ENCODE measurements at places on chromosomes 4 and X.

DNA sequence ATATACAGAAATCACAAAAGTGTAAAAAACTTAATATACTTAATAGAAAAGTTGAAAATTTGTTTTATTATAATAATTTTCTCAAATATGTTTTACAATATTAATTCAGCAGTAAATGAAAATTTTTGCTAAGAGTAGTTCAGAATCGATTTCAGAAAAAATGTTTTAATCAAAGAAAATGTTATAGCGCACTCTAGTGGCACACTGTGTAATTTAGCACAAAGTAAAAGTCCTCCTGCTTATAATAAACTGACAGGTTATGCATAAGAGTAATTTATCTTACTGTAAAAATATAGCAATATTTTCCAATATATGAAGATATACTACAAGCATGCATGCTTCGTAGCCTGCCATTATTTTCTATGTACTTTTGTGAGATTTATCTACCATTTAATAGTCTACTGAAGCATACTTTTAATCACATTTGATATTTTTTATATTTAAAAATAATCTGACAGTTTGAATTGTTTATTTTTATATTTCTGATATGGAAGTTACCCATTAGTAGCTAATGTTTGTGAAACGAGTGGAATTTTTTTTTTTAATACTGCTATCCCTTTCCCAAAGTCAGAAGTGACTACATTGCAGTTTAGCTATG lies 217.9 kb upstream of the KLHL4 start:
- ATAC-seq, result no peak

- no peak for ATAC-seq
These were observed 47.6 kb upstream of the NEUROG2 start for GRCh38 chr4:112563431-112564200.

GRCh38 chr4:87278335-87278794 lies 44.3 kb downstream of the HSD17B13 start:
- no peak for ATAC-seq

GRCh38 chrX:16827225-16827624 lies 41.0 kb downstream of the TXLNG start:
- ATAC-seq, result no peak

DNA sequence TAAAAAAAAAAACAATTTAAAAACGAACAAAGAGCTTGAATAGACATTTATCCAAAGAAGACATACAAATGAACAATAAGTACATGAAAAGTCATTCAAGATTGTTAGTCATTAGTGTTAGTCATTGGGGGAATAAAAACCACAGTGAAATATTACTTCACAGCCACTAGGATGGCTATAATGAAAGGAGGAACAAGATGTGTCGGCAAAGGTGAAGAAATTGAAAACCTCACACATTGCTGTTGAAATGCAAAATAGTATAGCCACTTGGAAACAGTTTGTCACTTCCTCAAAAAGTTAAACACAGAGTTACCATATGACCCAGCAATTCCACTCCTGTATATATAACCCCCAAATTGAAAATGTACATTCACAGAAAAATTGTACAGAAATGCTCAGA lies 45.2 kb upstream of the SLC39A8 start:
- peak; percentile 89 for ATAC-seq

GRCh38 chrX:70032792-70033191 lies 16.9 kb downstream of the AWAT2 start:
- ATAC-seq, result no peak

DNA sequence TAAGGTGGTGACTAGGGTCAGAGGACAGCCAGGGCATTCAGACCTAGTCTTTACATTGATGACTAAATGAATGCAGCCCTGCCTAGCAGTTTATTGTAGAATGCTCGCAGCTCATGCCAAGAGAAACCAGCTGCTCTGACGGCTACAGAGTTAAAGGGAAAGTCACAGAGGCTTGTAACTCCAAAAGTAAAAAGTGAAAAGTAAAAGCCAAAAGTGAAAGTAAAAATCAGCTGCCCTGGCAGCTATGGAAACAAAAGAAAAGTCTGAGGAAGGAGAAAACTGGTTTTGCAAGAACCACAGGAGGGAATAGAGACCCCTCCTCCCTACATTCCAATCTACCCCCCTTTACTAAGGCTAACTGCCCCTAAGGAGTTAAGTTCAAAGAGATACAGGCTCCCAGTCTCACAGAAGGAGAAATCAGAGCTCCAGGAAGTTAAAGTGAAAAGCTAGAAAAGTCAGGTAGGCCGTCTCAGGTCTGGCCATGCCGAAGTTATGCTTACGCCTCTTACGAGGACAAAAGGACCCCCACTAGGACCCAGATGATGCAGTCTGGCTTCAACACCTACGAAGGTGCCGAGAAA lies 6.0 kb downstream of the GAGE10 start:
- no peak for ATAC-seq

GRCh38 chr4:10741961-10742699 lies 57.6 kb upstream of the CLNK start:
- no peak for ATAC-seq

DNA sequence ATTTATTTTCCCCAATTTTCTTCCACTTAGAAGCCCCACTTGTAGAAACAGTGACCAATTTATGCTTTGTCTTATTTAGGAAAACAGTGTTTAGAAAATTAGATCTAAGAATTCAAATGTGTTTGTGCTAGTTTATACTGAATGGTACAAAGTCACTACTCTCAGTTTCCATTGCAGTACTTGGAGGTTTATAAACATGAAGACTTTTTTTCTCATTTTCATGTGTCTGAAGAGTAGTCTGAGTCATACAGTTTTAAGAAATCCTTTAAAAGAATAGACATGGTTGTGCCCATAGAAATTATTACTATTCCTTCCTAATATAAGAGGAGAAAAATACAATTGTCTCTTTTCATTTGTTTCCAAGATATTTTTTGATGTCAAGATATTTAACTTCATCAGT lies 458.7 kb downstream of the NAF1 start:
- no peak for ATAC-seq

- ATAC-seq, result no peak
These were observed 373.3 kb downstream of the IDS start for GRCh38 chrX:149131774-149132173.

- peak; percentile 71 for ATAC-seq
These were observed 129.2 kb upstream of the TRIM2 start for GRCh38 chr4:153074936-153075630.

- ATAC-seq, result no peak
These were observed 952.9 kb downstream of the FAT4 start for GRCh38 chr4:126267689-126268088.

DNA sequence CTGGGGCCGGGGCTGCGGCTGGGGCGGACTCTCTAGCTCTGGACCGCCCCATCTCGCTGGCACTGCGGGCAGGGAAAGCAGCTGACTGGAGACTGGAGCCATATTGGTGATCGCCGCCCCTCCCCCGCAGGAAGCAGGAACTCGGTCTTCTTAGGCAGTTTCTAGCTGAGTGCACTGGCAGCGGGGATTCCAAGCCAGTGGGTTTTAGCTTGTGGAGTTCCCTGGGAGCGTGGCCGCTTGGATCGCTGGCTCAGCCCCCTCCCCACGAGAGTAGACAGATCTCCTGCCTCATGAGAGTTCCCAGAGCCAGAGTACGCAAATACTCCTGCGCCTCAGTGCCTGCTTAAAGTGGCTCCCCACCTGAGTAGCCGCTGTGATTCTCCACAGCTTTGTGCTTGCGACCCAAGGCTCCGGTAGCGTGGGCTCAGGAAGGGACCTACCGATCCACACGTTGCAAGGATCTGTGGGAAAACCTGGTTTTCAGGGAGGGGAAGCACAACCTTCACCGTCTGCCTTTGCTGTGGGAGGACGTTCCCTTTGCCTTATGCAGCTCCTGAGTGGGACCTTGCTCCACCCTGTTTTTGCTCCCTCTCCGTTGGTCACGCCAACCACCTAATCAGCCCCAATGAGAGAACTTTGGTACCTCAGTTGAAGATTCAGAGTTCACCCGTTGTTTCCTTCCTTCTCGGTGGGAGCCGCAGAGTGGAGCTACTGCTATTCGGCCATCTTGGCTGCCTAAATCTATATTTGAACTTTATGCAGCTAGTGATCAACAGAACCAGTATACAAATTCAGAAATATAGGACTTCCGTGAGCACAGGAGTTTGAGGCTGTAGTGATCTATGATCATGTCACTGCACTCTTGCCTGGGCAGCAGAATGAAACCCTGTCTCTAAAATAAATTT lies 803.9 kb upstream of the PCDH10 start:
- no peak for ATAC-seq

DNA sequence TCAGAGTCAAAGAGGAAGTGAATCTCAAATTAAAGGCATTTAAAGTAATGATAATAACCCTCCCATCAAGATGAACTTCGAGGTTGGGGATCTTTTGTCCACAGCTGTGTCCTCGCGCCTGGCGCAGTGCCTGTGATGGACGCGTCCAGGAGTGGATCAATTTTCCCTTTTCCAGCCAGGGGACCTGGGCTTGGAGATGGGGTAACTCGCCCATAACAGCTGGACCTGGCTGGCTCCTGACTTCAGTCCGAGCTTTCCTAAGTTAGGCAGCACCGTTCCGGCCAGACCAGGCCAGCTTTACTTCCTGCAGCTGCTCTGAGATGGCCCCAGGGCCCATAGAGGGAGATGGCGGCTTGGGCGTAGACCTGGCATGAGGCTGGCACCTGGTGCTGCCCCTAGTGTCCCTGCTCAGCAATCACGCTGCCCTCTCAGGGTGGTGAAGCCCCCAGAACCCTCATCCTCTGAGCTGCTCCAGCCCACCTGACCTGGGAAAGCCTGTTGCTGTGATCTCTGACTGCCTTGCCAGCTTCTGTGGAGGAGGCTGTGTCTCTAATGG lies 23.9 kb downstream of the ADRA2C start:
- ATAC-seq, result no peak

GRCh38 chrX:129983575-129984110 lies 1.2 kb downstream of the BCORL1 start:
- no peak for ATAC-seq

DNA sequence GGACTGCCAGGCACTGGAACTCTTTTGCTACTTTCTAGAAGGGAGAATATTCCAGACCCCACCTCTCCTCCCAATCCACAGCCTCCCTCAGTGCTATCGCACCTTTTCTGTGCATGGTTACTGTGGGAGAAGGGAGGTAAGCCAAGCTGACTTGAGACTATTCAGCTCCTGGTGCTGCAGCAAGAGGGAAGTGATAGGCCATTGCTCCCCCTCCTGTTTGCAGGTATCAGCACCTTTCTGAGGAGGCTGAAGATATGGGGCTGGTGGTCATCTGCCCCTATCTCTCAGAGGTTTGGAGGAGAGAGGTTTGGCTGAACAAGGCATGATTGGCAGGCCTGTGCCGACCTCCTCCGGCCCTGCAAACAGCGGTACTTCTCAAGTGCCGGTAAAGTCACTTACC lies 103.3 kb upstream of the GATB start:
- ATAC-seq, result no peak

All from stimulated activated memory B cell treated with anti-CD40 and anti-IgM and Interleukin-4, amounts not matched to agents 10 μg/mL and 1 μg/mL and 100 μg/mL, for 72 hours (primary cell).